ENCODE measurements at places on chromosomes 6 and 20. TPM values are rescaled to one million over a fixed set of nuclear protein-coding genes. Genes with fewer than 3 reads are reported as not detected.
A peak's percentile ranks its signal among the peaks of the same experiment; 100 is the strongest.

RNF182 gene
- total RNA-seq, result 5.3 TPM

DNA sequence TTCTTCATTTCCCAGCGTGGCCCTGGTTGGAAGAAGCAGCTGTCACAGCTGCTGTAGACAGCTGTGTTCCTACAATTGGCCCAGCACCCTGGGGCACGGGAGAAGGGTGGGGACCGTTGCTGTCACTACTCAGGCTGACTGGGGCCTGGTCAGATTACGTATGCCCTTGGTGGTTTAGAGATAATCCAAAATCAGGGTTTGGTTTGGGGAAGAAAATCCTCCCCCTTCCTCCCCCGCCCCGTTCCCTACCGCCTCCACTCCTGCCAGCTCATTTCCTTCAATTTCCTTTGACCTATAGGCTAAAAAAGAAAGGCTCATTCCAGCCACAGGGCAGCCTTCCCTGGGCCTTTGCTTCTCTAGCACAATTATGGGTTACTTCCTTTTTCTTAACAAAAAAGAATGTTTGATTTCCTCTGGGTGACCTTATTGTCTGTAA is 292.7 kb downstream of the ESR1 start:
- no peak for DNase-seq

TRIM40 gene
- total RNA-seq, result not detected

DNA sequence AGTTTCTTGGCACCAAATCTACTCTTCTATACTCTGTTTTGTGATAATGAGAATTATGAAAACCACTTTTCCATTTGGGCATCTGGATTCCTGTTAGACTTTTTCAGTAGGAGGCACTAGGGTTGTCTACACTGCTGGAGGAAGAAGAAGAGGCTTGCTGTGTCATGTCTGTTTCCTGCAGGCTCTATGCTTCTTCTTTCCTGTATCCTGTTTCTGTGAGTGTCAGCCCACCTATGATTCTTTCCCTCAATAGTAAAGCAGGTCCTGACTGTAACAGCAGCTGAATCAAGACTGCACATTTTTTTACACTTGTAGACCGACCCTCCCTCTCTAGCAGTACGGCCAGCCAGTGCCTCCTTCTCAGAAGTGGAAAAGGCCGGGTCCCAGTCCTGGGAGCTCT is 603.9 kb downstream of the HDGFL1 start:
- DNase-seq, result no peak

- DNase-seq, result no peak
Measured at GRCh38 chr6:148761527-148762011, 14.7 kb downstream of the UST start.

BMP6 gene
- total RNA-seq, result not detected

SYCP2L gene
- total RNA-seq, result 2.6 TPM

DNA sequence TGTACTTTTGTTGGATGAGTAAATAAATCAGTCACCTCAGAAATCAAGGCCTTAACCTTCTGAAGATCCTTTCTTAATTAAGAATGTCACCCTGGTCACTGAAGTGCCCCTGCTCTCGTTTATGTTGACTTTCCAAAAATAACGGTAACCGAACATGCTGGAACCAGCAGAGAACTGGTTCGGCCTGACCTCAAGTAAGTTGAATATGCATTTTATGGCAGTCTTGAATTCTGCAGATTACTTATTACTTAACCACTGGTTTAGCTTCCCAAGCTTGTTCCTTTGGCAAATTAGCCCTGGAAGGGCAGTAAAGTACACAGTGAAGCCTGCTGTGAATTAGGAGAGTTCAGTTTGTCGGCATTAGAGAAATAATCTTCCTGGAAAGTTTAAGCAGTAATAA is 12.2 kb downstream of the MAPRE1 start:
- no peak for DNase-seq

DNA sequence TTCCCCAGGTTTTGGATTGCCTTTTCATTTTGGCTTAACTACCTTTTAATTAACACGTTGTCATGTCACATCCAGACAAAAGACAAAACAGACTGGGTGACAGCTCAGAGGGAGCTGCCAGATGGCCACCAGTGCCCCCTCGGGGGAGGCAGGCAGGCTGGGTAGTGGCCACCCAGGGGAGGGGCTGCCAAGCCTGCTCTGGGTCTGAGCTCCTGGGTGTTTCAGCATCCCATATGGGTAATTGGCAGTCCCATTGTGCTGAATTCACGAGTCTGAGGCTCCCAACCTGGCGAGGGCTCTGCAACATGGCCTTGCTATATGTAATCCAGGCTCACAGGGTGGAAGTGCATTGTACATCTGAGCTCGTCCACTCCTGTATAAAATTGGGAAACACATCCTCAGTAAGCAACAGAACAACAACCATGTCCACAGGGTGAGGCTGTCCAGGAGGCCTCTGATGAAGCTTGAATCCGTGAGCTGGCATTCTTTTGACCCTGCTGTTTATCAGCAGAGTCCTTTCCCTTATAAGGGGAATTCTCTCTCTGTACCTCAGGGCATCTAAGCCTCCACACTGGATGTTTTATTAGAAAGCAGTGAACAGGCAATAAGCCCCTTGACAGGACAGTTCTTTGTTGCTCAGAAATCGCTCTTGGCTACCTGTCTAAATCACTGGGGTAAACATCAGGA is 111.7 kb upstream of the SLC22A23 start:
- DNase-seq, result no peak

DNA sequence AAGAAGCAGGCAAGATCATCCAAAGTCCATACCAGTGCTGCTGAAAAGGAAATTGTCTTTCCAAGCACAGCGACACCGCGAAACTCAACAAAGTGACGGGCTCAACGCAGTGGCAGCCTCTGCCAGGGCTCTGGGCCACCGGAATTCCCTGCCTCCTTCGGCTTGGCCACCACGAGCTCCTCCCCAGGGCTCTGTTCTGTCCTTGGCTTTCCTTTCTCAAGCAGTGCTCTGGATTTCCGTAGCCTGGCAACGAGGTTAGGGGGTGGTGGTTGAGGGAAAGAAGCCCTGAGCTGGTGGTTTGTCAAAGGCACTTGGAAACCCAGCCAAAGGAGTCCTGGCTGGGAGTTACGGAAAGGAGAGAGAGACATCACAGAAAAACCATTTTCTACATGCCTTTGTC is 31.2 kb downstream of the PRR18 start:
- DNase-seq, result no peak

NRN1 gene
- total RNA-seq, result not detected

DNA sequence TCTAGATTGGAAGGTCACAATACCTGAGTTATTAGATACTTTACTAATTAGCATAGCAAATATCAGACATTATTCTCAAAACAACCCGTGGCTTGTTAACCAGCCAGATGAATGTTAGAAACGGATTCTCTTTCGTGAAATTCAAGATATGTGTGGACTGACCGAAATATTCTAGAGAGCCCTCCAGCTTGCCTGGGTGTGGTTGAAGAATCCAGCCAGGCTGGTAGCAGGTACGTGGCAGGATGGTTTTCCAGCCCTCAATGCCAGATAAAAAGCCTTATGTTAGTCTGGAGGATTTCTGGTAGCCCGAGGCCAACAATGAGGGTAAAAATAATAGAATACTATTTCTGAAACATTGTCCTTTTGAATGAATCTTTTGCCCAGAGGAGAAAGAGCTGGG is 19.3 kb downstream of the ECT2L start:
- no peak for DNase-seq

LPA gene
- total RNA-seq, result not detected

DNA sequence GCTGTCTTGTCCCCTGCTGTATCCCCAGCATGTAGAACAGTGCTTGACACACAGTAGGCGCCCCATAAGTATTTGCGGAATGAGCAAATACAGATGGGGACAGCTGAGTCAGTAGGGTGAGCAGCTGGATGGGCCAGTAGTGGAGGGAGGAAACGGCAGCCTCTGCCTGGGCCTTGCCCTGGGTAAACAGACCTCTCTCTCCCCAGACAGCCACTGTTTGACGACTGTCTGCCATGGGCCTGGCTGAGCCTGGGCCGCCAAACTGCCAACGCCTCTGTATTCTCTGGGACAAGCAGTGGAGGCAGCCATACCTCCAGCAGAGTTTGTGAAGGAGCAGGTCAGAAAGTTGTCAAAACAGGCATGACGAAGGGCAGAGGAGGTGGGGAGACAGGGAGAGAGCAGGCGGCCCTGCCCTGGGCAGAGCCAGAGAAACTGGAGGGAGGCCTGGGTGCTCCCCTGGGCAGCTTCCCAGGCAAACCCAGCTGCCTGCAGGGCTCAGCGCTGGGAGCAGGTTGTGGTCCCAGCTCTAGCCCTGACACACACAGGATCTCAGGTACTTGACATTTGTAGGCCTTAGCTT is 15.2 kb downstream of the HNF4A start:
- no peak for DNase-seq

DNA sequence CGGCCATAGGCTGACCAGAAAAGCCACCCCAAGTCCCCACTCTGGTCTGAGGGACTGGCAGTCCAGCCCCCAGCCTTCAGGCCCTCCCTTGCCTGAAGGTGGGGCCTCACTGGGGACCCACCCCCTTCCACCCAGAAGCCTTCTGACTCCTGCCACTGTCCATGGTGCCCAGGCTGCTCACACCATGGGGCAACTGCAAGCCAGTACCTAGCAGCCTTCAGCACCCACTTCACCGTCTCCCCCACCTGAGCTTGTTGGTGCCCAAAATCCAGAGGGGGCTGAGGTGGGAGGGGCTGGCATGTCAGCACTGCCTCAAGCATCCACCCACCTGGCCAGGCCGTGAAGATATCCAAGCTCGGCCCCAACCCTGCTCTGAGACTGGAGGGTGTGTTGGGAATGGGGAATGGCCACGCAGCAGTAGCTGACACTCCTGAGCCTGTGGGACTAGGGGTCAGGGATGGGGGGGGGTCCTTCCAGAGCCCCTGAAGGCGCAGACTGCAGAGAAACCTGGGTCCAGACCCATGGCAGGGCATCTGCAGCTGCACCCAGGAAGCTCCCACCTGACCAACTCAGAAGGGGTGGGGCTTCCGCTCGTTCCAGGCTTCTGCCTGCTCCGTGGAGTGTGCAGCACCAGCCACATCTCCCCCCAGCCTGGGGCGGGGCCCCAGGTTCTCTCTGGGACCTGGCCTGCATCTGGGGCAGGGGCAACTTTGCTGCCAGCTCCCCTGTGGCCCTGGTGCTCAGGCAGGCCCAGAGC is 942.1 kb upstream of the EPHA7 start:
- DNase-seq, result peak; percentile 84

LHFPL5 gene
- not detected for total RNA-seq

RSPH9 gene
- total RNA-seq, result 0.38 TPM

FLRT3 gene
- total RNA-seq, result 1.5 TPM

- no peak for DNase-seq
Measured at GRCh38 chr20:39640147-39640546, 678.0 kb downstream of the DHX35 start.
